ENCODE measurements at places on chromosomes 3 and 15. TPM values are rescaled to one million over a fixed set of nuclear protein-coding genes. Genes with fewer than 3 reads are reported as not detected.

DUOX2 gene
- 0.23 TPM for total RNA-seq

ACP3 gene
- total RNA-seq = not detected

DIPK2A gene
- total RNA-seq = 20.6 TPM

- peaks cover 24% of the 10 kb centered on the region for H3K27me3 ChIP-seq
- no peak overlapping the region for H3K27ac ChIP-seq
- H3K4me3 ChIP-seq = no peak overlapping the region
- no peaks in the 10 kb centered on the region for H3K36me3 ChIP-seq
Measured at GRCh38 chr15:39887211-39887610, 32.9 kb downstream of the GPR176 start.

- no peaks in the 10 kb centered on the region for H3K27me3 ChIP-seq
- no peaks in the 10 kb centered on the region for H3K4me1 ChIP-seq
- H3K36me3 ChIP-seq = peaks cover 57% of the 10 kb centered on the region
- no peak overlapping the region for H3K27ac ChIP-seq
Measured at GRCh38 chr3:69004138-69004537, 9.3 kb downstream of the EOGT start.

DNA sequence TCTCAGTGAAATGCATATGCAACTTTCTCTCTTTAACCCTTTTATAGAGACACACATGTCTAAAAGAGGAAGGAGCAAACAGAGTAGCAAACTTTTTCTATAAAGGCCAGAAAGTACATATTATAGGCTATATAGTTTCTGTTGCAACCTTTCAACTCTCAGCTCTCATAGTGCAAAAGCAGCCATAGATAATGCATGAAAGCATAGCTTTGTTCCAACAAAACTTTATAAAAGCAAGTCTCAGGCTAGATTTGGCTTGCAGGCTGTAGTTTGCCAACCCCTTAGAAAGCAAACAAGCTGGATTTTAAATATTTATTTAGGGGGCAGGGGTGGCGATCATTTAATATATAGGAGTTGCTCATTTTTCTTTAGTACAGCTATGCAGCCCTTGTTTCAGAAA, 193.1 kb upstream of the LRRFIP2 start:
- H3K27ac ChIP-seq = no peak overlapping the region
- no peak overlapping the region for H3K4me3 ChIP-seq
- H3K36me3 ChIP-seq = peaks cover 37% of the 10 kb centered on the region
- H3K4me1 ChIP-seq = no peaks in the 10 kb centered on the region
- H3K27me3 ChIP-seq = no peaks in the 10 kb centered on the region
- no peak for DNase-seq

DNA sequence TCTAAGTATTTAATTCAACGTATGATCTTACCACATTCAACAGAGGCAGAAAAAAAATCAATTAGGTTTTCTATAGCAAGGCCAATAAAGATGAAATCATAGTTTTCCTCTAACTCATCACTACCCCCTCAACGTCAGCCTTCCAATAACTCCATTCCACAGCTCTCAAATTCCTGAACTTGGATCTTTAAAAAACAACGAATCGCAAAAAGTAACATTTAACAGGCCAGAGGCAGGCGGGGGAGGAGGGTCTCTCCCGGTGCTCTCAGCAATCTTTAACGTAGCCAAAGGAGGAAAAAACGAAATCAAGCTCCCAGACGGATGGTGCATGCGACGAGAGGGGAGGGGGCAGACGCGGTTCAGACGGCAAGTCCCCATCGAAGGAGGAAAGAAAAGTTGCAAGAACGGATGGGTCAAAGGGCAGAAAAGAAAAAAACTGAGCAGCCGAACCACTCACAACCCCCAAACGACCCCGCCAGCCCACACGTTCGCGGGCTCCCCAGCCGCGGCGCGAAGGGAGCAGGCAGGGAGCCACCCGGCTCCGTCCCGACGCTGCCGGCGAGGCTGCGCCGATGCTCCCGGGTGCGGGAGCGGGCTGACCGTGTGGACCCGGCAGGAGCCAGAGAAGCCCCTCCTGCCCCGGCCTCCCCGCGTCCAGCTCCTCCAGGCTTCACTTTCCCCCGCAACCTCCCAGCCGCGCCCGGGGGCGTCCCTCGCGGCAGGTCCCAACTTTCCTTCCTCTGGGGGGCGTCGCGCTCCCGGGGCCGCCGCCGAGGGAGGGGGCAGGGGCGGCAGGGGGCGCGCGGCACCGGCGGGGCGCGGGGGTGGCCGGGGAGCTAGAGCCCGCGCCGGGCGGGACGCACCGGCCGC, 703 bp downstream of the PEAK1 start:
- H3K4me3 ChIP-seq = peak overlapping the region; percentile 92
- peaks cover 12% of the 10 kb centered on the region for H3K27me3 ChIP-seq
- H3K4me1 ChIP-seq = peaks cover 30% of the 10 kb centered on the region

DNA sequence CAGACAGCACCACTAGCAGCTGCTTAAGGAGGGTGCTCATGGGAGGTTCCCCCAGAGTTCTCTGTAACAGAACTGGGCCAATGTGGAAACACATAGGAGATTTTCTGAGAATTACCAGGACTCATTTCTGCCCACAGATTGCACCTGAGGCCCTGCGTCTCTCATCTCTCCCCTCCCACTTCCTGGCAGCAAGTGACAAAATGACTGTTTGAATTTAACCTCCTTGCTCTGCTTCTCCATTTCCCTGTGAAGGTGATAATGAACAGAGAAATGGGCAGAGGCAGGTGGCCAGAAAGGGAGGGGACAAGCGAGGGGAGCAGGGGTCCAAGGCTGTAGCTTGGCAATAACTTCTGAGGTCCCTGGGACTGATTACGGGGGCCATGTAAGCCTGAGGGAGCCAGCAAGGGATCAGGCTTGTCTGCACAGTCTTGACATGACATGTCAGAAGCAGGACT, 8.0 kb downstream of the EPHB1 start:
- H3K36me3 ChIP-seq = peaks cover 9% of the 10 kb centered on the region
- peaks cover 31% of the 10 kb centered on the region for H3K27me3 ChIP-seq
- H3K27ac ChIP-seq = peak overlapping the region; percentile 84
- DNase-seq = peak; percentile 61
- peaks cover 37% of the 10 kb centered on the region for H3K4me1 ChIP-seq
